K562 (cell line): ENCODE measurements at places on chromosomes 6 and 20.
A peak's percentile ranks its signal among the peaks of the same experiment; 100 is the strongest.

- H3K4me3 ChIP-seq = no peak overlapping the region
- H3K27ac ChIP-seq = no peak overlapping the region
- no peak for DNase-seq
- no peaks in the 10 kb centered on the region for H3K4me1 ChIP-seq
- H3K27me3 ChIP-seq = no peaks in the 10 kb centered on the region
Observed at GRCh38 chr6:89675949-89676748, 37.6 kb upstream of the LYRM2 start.

GRCh38 chr6:170174771-170175643 lies 115.9 kb downstream of the DLL1 start:
- no peak overlapping the region for H3K4me3 ChIP-seq
- H3K36me3 ChIP-seq = no peaks in the 10 kb centered on the region
- no peaks in the 10 kb centered on the region for H3K27me3 ChIP-seq

DNA sequence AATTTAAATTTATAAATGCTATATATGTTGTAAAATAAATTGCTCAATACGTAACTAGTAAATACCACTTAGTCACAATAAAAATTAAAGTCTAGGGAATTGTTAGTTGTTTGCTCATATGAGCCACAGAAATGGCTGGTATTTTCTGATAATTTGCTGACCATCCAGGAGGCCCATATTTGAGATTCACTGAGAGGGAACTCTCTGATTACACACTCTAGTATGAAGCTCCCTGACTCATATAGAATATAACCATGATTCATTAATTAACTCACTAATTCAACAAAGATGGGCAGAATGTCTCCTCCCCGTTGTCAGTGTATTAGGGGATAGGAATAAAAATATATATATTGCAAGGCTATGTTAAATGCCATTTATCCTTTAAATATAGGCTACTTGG lies 46.6 kb upstream of the TMEM30A start:
- peaks cover 11% of the 10 kb centered on the region; the same call in 1 of the 2 replicates for H3K27me3 ChIP-seq
- no peak overlapping the region for H3K27ac ChIP-seq
- H3K4me3 ChIP-seq = no peak overlapping the region

DNA sequence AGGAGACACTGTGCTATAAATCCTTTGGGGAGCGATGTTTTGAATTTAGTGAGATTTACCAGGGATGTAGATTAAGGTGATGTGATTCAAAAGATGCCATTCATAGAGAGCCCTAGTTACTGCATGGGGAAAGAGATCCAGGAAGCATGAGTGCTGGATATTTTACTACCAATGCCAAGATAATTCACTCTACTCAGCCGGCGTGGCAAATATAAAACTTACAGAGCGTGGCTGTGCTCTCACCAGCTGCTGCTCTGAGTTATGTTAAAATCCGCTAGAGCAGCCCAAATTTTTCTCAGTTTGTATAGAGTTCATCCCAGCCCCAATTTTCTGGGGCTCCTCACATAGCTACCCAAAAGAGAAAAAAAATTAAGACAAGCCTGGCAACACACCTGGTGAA lies 48.6 kb downstream of the BFSP1 start:
- peaks cover 5% of the 10 kb centered on the region; the same call in 2 of the 3 replicates for H3K27me3 ChIP-seq
- H3K4me3 ChIP-seq = no peak overlapping the region
- H3K4me1 ChIP-seq = no peaks in the 10 kb centered on the region
- H3K36me3 ChIP-seq = no peaks in the 10 kb centered on the region

DNA sequence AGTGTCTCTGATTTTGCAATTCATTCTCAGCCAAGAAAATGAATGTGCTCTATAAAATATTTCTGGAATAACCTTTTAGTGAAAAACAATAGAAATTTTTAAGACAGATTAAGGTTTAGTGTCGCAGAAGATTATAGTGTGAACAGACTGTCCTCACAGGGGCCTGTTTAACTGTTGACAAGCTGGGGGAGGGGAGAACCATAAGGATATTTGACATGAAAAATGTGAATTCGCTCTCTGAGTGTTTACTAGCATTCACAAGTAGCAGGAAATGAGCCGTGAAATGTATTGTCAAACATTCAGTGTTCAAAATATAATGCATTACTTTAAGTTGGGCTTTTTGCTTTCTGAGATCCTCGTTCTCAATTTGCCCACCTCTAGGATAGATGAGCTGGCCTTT lies 134.8 kb upstream of the TSHZ2 start:
- H3K4me1 ChIP-seq = no peaks in the 10 kb centered on the region
- H3K4me3 ChIP-seq = no peak overlapping the region
- no peak for DNase-seq
- no peaks in the 10 kb centered on the region for H3K36me3 ChIP-seq

- H3K27me3 ChIP-seq = no peaks in the 10 kb centered on the region
- peaks cover 19% of the 10 kb centered on the region for H3K4me1 ChIP-seq
- DNase-seq = no peak
- no peak overlapping the region for H3K4me3 ChIP-seq
Observed at GRCh38 chr6:31799781-31800180, 4.2 kb upstream of the VARS1 start.

GRCh38 chr6:79861023-79861422 lies 86.3 kb downstream of the ELOVL4 start:
- DNase-seq = no peak
- H3K4me1 ChIP-seq = peaks cover 4% of the 10 kb centered on the region; the same call in 1 of the 3 replicates
- H3K4me3 ChIP-seq = no peak overlapping the region
- no peaks in the 10 kb centered on the region for H3K27me3 ChIP-seq

- H3K36me3 ChIP-seq = no peaks in the 10 kb centered on the region
- H3K27me3 ChIP-seq = no peaks in the 10 kb centered on the region
- H3K4me1 ChIP-seq = peaks cover 46% of the 10 kb centered on the region
- no peak overlapping the region for H3K4me3 ChIP-seq
- H3K27ac ChIP-seq = no peak overlapping the region
- no peak for DNase-seq
Observed at GRCh38 chr6:16048221-16048620, 80.7 kb upstream of the MYLIP start.

DNA sequence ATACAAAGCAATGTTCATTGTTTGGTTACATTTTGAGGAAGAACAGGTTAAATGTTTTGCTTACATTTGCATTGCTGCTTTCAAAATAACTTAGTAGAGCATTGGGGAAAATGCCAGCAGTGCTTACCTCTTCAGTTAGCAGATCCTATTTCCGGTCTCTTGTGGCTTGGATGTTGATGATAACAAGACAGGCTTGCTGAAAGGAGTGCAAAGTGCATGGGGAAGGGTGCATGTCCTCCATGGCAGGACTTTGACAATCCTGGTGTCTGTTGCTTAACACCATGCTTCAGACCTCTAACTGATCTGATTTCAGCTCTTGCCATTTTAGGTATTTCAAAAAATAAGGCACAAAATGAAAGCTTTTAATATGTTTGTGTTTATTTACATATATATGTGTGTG lies 21.1 kb downstream of the TPD52L1 start:
- no peak overlapping the region for H3K4me3 ChIP-seq
- 0 out of 3 replicates have a peak overlapping the region, but pooled peaks have one; percentile 6 for H3K27ac ChIP-seq
- H3K36me3 ChIP-seq = no peaks in the 10 kb centered on the region; the same call in 2 of the 3 replicates
- peak; percentile 67 for DNase-seq
- no peaks in the 10 kb centered on the region for H3K27me3 ChIP-seq
- peaks cover 32% of the 10 kb centered on the region; the same call in 2 of the 3 replicates for H3K4me1 ChIP-seq

DNA sequence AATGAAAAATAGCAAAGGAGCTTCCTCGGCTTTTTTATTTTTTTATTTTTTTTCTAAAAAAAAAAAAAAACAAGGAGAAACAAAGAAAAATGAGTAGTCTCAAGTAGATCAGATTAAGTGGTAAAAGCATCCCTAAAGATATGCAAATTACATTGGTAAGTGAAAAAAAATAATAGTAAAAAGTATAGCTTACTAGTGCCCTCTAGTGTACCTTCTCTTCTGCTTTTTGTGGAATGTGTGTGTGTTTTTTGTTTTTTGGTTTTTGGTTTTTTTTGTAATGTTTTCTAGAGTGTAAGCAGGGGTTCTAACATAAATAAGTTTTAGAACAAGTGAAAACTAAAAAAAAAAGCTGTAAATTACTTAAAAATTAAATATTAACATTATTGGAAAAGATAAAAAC lies 1062.0 kb downstream of the HACE1 start:
- no peaks in the 10 kb centered on the region for H3K4me1 ChIP-seq
- no peaks in the 10 kb centered on the region for H3K27me3 ChIP-seq
- no peak for DNase-seq
- H3K36me3 ChIP-seq = no peaks in the 10 kb centered on the region

DNA sequence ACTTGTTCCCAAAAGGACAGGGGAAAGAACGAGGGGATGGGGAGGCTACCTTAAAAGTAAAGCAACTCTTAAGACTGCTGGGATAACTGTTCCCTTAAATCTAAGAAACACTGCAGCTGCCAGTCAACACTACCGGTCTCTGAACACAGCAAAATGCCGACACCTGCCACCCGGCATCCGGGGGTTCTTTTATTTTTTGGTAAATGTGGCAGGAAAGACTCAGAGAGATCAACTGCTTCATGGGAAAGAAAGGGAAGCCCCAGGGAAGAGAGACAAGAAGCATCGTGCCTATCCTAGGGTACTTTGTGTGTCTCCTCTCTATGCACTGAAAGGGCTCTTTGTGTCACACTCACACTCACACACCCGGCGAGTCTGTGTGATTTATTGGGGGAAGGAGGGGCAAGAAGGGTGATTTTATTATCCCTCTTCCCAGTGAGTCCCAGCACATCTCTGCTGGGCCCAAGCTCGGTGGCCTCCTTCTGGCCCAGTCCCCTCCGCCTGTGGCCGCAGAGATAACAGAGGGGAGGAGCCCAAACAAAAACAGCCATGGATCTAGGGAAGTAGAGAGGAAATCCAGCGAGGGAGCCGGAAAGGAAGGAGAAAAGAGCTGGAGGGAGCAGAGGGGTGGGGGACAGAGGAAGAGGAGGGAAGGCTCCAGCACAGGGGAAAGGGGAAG lies 1.4 kb downstream of the FYN start:
- no peaks in the 10 kb centered on the region for H3K36me3 ChIP-seq
- H3K4me1 ChIP-seq = peaks cover 30% of the 10 kb centered on the region
- H3K4me3 ChIP-seq = peak overlapping the region; percentile 58
- no peak overlapping the region; the same call in 2 of the 3 replicates for H3K27ac ChIP-seq

- no peak overlapping the region for H3K4me3 ChIP-seq
- H3K36me3 ChIP-seq = no peaks in the 10 kb centered on the region; the same call in 2 of the 3 replicates
- no peaks in the 10 kb centered on the region for H3K27me3 ChIP-seq
- H3K4me1 ChIP-seq = peaks cover 34% of the 10 kb centered on the region
Observed at GRCh38 chr6:161266513-161267230, 7.2 kb downstream of the AGPAT4 start.

- no peak for DNase-seq
- no peak overlapping the region for H3K27ac ChIP-seq
- no peaks in the 10 kb centered on the region for H3K36me3 ChIP-seq
- H3K4me1 ChIP-seq = no peaks in the 10 kb centered on the region
- H3K4me3 ChIP-seq = no peak overlapping the region
Observed at GRCh38 chr6:46963626-46964025, 41.9 kb upstream of the ADGRF5 start.

DNA sequence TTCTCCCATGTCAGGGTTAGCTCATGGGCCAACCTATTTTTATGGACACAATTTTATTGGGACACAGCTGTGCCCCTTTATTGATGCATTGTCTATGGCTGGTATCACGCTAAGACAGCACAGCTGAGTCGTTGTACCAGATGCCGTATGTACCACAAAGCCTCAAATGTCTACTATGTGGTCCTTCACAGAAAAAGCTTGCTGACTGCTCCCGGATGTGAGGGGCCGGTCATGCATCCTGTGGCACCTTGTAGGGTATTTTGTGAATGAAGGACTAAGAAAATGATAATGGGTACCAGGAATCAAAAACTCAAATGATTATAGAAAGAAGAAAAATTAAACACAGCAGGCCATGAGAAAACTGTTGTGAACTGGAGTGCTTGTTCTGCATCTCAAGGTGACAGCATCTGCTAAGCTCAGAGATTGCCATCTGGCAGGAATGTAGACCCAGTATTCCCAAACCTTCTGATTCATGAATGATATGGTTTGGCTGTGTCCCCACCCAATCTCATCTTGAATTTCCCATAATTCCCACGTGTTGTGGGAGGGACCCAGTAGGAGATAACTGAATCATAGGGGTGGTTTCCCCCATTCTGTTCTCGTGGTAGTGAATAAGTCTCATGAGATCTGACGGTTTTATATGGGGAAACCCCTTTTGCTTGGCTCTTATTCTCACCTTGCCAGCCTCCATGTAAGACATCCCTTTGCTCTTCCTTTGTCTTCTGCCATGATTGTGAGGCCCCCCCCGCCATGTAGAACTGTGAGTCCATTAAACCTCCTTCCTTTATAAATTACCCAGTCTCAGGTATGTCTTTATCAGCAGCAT lies 248.5 kb downstream of the TSHZ2 start:
- no peak for DNase-seq
- H3K4me1 ChIP-seq = peaks cover 5% of the 10 kb centered on the region
